Caki2 (cell line): ENCODE measurements at places on chromosomes 11 and 22.
A peak's percentile ranks its signal among the peaks of the same experiment; 100 is the strongest.

- DNase-seq, result no peak
Observed at GRCh38 chr11:36620246-36620645, 22.2 kb upstream of the RAG2 start.

DNA sequence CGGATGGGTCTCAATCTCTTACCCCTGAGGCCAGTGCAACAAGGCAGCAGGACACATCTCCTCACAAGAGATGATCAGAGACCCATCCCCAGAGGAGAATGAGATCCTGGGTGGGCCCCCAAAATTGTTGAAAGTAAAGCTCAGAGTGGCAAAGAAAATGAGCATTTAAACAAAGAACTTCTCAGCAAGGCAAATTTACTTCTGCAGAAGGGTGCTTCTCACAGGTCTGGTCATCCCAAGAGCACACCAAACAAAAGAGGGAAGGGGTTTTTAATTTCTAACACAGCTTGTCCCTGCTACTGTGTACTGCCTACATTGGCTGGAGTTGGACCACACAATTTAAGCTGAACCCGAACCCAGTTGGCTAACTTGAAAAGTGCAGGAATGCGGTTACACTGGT is 1628.6 kb upstream of the RAG2 start:
- no peak for DNase-seq

- peak; percentile 36 for DNase-seq
Observed at GRCh38 chr11:123483058-123483457, 53.0 kb downstream of the GRAMD1B start.

DNA sequence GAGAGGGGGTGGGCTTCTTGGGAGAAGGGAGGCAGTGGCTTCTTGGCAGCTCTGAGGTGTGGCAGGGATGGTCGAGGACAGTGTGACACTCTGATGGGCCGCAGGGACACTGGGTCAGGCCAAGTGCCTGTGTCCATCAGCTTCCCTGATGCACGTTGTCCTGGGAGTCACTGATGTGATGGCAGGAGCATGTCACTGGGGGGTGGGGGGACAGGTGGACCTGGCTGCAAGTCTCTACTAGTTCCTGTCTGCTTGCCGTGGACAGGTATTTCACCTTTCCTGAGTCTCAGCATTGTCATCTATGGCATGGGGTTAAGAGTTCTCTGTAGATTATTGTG is 592.9 kb downstream of the TBC1D22A start:
- DNase-seq, result no peak

DNA sequence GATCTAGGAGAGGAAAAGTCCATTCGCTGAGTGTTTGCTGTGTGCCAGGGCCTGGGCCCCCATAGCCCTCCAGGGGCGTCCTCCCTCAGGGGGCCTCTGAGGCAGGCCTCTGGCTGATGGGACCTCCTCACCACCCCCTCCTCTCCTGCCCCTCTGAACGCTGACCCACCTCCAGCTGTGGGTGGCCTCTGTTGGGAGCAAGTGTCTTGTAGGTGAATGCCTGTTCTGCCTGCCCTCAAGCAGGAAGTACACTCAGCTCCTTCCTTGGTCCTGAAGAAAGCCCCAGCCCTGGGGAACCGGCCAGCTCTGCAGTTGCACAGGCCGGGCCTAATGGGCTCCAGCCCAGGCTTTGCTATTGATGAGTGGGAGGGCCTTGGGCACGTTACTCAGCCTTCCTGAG is 3.5 kb downstream of the MYO7A start:
- DNase-seq, result no peak

DNA sequence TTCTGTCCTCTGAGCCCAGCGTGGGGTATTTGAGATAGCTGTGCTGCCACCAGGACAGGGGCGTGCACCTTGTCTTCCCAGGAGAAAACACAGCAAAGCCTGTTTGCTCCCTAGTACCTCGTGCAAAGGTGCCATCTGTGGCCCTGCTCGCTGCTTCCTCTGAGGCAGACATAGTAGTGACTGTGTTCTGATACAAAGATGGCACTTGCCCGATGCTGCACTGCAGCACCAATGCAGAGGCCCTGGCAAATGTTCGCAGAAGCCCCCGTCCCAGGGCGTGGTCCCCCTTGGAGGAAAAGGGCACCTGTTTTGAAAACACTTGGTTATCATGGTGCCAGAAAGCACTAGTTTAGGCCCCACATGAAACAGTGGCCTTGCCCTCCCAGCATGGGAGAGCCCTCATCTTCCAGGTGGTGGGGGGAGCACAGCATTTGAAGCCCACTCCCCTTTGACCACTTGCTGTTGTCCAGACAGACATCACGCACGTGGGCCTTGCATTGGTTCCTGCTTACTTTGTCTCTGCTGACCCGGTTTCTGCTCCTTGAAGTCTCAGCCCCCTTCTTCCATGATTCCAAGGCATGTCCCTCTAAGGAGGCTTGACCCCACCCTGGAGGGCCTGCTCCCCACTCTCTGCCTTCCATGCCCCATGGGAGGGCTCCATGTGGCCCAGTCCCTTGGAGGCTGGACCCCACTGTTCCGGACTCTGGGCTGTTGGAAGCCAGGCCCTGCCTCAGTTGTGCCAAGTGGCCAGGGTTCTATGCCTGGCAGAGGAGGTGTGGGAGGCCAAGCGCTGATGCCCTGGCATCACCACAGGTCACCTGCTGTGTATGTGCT is 109.4 kb downstream of the KCNQ1OT1 start:
- DNase-seq, result no peak

GRCh38 chr11:6077723-6078122 is 29.8 kb upstream of the OR56B4 start:
- no peak for DNase-seq

- DNase-seq, result no peak
Observed at GRCh38 chr11:8754241-8754640, 71.6 kb downstream of the RPL27A start.

GRCh38 chr11:111674941-111675340 is 72.7 kb downstream of the SIK2 start:
- no peak for DNase-seq

DNA sequence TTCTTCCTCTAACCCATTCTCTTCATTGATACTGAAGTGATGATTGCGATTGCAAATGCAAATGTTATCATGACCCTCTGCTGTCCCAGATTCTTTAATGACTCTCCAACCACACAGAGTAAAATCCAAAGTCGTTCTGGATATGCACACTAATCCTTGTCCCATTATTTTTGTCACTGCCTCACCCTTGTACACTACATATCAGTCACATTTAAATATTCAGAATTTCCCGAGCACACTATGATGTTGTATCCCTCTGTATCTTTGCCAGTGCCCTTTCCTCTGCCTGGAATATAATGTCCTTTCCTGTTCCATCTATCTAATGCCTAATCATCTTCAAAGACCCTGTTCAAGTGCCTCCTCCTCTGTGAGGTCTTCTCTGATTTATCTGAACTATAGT is 55.4 kb upstream of the MMP13 start:
- DNase-seq, result no peak

DNA sequence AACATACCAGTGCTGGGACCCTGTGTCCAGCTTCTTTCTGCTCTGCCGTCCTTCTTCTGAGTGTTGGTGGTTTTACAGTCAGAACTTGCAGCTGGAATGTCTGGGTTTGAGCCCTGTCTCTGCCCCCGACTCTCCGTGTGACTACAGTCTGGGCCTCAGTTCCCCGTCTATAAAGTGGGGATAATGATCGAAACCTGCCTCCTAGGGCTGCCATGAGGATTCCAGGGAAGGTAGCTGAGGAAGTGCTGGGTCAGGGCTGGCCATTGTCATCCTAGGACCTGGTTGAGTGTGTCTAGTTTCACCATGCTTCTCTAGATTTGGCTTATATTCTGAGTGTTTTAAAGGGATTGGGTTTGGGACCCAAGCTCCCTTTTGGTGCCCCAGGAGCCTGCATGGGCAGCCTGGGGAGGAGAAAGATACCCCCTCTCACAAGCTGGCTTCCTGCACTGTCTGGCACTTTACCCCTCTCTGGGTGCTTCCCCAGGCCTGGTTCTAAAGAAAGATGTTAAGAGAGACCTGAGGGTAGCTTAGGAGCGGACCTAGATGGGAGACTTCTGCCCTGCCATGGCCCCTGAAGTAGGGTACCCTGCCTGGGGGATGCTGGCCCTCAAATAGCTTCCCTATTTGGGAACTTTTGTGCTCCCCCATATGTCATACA is 49.9 kb downstream of the TSPAN18 start:
- DNase-seq, result no peak

- DNase-seq, result no peak
Observed at GRCh38 chr22:26045051-26045450, 124.2 kb upstream of the SEZ6L start.

DNA sequence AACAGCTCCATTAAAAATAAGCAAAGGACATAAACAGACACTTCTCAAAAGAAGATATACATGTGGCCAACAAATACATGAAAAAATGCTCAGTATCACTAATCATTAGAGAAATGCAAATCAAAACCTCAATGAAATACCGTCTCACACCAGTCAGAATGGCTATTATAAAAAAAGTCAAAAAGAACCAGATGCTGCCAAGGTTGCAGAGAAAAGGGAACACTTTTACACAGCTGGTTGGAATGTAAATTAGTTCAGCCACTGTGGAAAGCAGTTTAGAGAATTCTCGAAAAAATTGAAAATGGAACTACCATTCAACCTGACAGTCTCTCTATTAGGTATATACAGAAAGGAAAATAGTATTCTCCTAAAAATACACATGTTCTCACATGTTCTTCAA is 102.4 kb upstream of the FIBIN start:
- DNase-seq, result no peak

DNA sequence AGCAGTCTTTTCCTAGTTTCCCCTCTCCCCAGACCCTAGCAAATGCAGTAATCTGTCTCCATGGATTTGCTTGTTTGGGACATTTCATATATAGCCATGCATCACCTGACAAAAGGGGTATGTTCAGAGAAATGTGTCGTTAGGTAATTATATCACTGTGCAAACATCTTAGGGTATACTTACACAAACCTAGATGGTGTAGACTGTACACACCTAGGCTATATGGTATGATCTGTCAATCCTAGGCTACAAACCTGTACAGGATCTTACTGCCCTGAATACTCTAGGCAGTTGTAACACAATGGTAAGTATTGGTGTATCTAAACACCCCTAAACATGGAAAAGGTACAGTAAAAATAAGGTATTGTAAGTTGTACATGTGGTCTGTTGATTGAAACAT is 23.8 kb downstream of the QSER1 start:
- DNase-seq, result no peak

- DNase-seq, result peak; percentile 22
Observed at GRCh38 chr11:30346068-30346688, 23.3 kb downstream of the ARL14EP start.

DNA sequence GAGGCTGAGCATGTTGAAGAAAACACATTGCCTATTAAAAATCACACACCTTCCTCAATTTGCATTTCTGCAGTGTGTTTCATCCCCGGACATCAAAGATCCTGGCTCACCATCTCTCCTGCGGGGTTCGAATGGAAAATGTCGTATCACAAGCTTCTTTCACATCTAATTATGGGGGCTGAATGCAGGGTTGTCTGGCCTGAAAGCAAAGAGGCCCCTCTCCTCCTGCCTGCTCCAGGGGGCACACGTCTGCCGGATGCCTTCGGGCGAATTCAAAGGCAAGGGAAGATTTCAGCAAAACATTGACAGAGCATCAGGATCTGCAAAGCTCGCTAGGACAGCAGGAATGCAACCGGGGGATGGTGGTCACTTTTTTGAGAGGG is 1447.7 kb downstream of the TBC1D22A start:
- DNase-seq, result no peak

DNA sequence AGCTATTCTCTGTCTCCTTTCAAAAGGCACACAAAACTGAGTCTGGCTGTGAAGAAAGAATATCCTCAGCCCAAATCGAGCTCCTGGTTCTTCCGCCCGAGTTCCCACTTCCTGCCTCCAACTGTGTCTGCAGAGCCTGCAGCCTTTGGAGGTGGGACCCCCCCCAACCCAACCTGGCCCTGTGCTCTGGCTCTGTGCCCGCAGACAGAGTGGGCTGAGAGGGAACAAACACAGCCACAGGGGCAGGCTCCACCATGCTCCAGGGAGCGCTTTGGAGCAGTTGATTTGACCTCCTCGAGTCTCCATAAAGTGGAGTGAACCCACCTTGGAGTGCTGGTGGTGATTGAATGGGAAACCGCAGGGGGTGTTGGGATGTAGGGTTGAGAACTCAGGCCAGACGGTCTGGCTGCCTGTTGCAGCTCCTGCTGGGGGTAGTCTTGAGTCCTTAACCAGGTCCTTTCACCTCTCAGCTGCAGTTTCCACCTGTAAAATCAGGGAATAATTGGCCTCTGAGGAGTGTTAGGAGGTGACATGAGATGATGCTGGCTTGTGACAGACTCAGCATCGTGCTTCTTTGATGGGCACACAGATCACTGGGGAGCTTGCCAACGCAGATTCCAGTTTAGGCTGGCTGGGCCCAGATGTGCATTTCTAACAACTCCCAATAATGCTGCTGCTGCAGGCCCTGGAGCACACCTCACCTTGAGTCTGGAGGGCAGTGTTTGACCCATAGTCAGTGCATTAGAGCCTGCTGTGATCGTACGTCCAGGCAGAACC is 11.4 kb downstream of the DAGLA start:
- no peak for DNase-seq

GRCh38 chr11:34359548-34359891 is 1.7 kb upstream of the ABTB2 start:
- no peak for DNase-seq

- peak; percentile 43 for DNase-seq
Observed at GRCh38 chr11:27700351-27701301, at the start of gene BDNF. TSS of gene BDNF (minus strand) at chr11:27700455. CDS start at chr11:27658564, 41,891 bp downstream.

DNA sequence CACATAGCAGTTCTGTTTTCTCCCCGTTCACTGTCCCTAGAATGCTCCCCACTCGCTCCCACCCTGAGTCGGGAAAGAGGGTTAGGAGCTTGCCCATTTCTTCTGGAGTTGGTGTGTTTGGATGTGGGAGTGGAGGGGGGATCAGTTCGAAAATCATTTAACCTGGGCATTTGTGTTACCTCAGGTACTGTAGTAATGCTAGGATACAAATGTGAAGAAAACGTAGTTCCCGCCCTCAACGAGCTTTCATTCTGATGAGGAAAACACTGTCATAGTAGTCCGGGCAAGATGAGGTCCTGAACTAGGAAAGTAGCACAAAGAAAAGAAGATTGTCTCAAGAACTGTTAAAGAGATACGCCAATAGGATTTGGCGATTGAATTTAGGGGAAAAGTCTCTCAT is 539 bp downstream of the SDHD start:
- DNase-seq, result no peak

GRCh38 chr11:25981998-25982397 is 349.9 kb upstream of the ANO3 start:
- peak; percentile 29 for DNase-seq

DNA sequence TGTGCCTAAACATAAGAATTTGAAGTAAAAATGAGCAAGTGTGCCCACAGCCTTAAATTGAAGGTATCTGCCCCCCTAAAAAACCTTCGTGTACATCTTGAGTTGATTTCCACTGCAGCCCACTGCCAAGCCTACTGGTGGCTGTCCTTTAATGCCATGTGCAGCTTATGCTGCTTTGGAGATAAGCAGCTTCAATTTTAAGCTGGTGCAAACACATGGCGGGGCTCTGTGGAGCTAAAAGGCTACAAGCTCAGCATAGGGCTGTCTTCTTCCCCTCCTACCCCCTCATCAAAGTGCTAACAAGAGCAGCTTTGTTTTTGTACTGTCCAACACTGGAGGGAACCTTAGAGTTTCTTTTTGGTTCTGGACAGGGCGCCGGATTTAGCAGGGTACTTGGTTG is 128.5 kb upstream of the LMO1 start:
- no peak for DNase-seq
